ENCODE measurements at places on chromosomes 5 and 9. TPM values are rescaled to one million over a fixed set of nuclear protein-coding genes. Genes with fewer than 3 reads are reported as not detected.

Gene BTNL9
- 0.16 TPM for total RNA-seq

Gene EIF4E1B
- total RNA-seq: not detected

GRCh38 chr9:137192859-137193258, 4.4 kb downstream of the SSNA1 start:
- ATAC-seq: no peak

DNA sequence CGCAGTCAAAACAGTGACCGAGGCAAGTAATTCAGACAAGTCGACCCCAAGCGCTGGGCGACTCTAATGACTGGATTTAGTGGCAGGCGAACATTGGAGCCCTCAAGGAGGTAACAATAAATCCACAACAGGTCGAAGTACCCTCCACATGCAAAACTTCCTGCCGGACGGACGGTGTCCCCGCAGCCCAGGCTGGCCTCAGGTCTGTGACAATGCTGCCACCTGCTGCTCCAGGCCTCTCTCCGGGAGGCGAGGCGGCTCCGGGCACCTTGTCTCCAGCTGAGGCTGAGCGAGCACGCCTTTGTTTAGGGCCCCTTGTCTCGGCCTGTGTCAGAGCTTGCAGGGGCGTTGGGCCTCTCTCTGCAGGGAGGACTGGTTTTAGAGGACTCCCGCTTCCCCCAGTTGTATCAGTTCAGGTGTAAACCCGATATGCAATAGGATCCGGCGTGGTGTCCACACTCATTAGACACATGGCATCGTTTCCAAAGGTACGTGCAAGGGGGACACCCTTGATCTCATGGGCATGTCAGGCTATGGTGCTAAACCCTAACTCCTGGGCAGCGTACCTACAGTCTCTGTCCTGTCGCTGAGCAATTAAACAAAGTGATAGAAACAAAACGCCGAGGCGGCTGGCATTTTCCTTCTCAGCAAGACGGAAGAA, 628.0 kb upstream of the ADAMTS16 start:
- ATAC-seq: no peak

- no peak for ATAC-seq
These were observed 38.0 kb upstream of the TCERG1 start for GRCh38 chr5:146409054-146409671.

All from activated T-helper 17 cell treated with anti-CD3 and anti-CD28 coated beads, Interleukin-2, amount 50 U/mL, for 72 hours (primary cell).